NCI-H1092 treated with DMSO at 0.1 percent for 48 hours (cell line): ENCODE measurements at places on chromosomes 5 and 9.

DNA sequence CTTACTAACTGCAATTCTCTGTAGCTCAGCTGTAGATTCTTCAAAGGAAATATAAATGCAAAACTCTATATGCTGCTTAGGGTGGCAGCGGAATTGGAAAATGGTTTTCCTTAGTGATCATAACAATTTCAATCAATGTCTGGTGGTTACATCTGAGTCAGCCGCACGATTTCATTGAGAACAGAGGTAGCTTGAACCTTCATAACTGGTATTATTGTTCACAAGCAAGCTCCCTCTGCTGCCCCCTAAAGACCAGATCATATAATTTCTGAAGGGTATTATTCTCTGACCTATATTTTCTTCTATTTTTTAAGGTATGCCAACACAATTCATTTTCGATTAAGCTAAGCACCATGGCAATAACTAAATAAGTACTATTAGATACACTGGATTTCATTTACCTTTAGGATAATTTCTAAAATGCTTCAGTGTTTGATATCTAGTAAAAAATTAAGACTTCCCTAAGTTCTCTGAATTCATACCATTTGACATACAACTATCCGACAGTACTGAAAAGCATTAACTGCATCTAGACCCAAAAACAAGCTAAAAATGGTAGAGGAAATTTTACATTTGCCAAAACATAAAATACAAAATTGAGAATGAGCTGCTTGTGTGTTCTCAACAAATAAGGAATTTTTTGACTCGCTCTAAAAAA, 181.1 kb upstream of the SPEF2 start:
- peak; percentile 36 for DNase-seq

DNA sequence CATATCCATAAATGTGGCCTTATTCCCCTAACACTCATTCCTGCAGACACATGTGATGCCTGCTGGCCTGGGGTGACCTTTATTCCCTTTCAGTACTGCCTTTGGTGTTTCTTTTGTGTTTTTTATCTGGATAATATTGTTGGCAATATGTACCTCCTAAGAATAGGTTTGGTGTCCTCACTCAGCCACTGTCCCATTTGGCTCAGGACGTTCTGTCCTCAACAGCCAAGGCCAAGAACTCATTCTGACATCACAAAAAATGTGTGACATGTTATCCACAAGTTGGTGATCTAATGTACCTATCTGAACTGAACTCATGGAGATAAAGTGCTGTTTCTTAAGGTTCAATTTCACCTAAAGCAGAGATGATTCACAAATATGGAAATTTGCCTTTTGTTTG, 142.9 kb upstream of the GRAMD2B start:
- DNase-seq = no peak

- peak; percentile 48 for DNase-seq
Observed at GRCh38 chr9:90964101-90965020, 162.7 kb downstream of the SYK start.

- peak; percentile 21 for DNase-seq
Observed at GRCh38 chr5:13939638-13940037, 4.8 kb downstream of the DNAH5 start.

GRCh38 chr5:61731946-61732314, 399.9 kb downstream of the ZSWIM6 start:
- DNase-seq = no peak

DNA sequence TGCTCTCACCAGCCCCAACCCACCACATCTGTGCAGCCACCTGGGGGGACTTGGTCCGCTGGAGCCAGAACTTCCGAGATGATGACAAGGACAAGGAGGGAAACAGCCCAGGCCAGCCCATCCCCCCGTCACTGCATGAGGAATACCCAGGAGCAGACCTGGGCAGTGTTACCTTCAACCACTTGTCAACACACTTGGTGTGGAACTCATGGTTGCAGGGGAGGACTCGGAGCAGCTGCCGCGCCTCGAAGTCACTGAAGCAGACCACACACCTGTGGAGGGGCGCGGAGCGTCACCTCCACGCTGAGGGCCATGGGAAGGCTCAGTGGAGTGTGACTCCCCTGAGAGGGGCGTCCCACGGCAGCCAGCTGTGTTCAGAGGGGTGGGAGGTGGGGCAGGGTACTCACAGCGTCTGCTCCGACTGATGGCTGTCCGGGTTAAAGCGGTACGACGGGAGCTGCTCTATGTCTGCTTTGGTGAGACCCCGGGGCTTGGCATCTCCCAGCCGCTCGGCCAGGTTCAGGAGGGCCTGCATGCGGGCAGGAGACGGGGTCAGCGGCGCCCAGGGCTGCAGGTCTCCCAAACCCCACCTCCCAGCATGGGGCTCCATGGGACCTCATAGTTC, 8.0 kb downstream of the RNF44 start:
- DNase-seq = no peak

DNA sequence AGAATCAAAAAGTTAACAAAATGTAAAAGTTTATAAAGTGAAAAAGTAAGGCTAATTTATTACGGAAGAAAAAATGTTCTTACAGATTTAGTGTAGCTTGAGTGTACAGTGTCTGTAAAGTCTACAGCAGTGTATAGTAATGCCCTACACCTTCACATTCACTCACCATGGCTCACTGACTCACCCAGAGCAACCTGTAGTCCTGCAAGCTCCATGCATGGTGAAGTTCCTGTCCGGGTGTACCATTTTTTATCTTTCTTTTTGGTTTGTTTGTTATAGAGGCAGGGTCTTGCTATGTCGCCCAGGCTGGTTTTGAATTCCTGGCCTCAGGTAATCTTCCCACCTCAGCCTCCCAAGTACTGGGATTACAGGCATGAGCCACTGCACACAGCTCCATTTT, 93.6 kb downstream of the MED27 start:
- DNase-seq = no peak

- no peak for DNase-seq
Observed at GRCh38 chr5:98999631-99000030, 70.8 kb upstream of the CHD1 start.

- no peak for DNase-seq
Observed at GRCh38 chr5:18797222-18797621, 1163.0 kb downstream of the TAF11L14 start.

DNA sequence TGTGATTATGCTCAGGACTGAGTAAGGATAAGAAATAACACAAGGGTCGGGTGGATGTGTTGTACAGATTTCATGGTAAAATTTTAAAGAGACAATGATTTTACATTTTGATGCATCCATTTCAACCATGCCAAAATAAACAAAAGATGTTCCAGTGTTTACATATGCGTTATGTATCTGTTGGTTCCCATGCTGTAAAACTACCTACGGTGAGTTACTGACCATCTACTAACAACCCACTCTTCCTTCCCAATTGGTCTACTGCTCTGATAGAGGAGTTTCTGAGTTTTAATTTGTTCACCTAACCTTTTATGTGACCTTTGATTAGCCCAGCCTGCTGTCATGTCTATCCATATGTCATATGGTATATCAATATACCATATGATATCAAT, 1697.1 kb downstream of the MAT2B start:
- DNase-seq = no peak

- DNase-seq = no peak
Observed at GRCh38 chr5:33789567-33789957, 102.2 kb downstream of the ADAMTS12 start.

- DNase-seq = no peak
Observed at GRCh38 chr5:138605254-138605972, 30.2 kb upstream of the HSPA9 start.

- DNase-seq = no peak
Observed at GRCh38 chr5:102781359-102781758, 26.3 kb downstream of the PAM start.

GRCh38 chr9:116693233-116693731, 6.2 kb downstream of the TRIM32 start:
- DNase-seq = no peak

DNA sequence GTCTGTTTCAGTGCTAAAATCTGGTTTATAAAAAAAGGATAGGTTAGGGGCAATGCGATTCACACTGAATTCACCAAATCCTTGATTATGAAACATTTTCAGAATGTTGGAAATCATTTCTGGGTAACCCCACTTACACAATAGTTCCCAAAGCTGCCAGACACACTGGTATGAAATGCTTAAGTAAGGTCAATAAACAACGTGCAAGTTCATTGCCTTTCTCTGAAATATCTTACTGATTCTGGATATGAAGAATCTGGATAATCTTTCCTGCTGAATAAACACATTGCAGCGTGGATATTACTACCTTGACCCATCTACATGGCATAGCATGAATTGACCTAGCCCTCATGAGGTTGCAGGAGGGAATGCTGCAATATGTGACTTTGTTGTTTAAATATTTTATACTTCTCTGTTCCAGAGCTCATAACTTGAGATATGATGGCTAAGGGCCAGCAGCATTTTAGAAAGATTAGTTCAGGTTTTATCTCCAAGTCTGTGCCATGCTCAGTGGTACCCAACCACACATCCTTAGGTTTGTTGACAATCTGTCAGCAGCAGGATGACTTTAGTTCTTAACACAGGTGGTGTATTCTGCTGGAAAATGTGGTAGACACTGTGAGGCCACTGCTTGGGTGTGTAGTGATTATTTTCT, 121.0 kb downstream of the NREP start:
- DNase-seq = no peak

- DNase-seq = no peak
Observed at GRCh38 chr9:2489838-2490314, 131.7 kb upstream of the VLDLR start.

DNA sequence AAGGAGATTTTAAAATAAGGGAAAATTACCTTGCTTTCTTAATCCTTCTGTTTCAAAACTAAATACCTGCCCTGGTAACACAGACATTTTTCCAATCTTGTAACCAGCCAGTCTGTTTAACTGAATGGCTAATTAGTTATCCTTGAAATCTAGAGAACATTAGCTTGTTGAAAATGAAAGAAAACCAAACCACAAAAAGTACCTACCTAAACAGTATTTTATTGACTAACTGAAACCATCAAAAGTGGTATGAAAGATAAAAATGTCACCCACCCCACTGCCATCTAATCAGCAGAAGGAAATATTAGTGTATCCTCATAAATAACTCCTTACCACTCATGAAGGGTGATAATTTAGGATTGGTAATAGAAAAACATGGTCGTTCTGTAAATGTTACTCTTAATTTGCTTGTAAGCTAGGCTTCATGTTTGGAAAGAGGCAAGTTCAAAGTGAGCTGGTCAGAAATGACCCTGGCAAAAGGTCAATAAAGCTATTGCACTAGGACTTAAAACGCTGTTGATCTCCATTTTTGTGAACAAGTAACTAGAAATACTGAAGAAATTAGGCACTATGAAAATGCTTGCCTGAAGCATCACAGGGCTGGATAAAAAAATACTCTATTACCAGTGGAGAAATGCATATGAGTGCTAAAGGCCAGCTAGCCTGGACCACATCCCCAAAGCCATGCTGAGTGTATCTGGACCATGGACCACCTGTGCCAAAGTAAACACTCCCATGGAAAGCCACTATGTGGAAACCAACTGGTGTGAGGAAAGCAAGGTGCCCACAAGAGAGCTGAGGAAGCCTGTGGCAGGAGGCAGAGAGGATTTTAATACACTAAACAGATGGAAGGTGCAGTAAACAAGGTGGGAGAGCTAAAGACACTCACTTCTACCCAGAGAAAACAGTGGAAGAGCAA, 8.4 kb downstream of the SEMA5A start:
- DNase-seq = no peak

GRCh38 chr9:121852651-121853616, 201.5 kb downstream of the DAB2IP start:
- no peak for DNase-seq

GRCh38 chr9:136021171-136021871, 60.1 kb upstream of the UBAC1 start:
- DNase-seq = no peak
